Endothelial cell (in vitro differentiated cells): ENCODE measurements at places on chromosomes 6 and 20.

- no peak for DNase-seq
These were observed 433.2 kb upstream of the SPTLC3 start for GRCh38 chr20:12575352-12576095.

GRCh38 chr20:9374480-9374879 is 139.9 kb upstream of the LAMP5 start:
- DNase-seq, result no peak

- no peak for DNase-seq
These were observed 18.3 kb downstream of the MARCKS start for GRCh38 chr6:113875470-113875869.

- no peak for DNase-seq
These were observed 2.0 kb downstream of the KCNK16 start for GRCh38 chr6:39320363-39320984.
